Esophagus squamous epithelium (tissue), 5 donors: ENCODE measurements at places on chromosomes 11 and 22. TPM values are rescaled to one million over a fixed set of nuclear protein-coding genes. Genes with fewer than 3 reads are reported as not detected.
A peak's percentile ranks its signal among the peaks of the same experiment; 100 is the strongest.

Gene CASP5
- not detected for total RNA-seq

Gene CECR2
- total RNA-seq, result 0.15 TPM

Gene CTNND1
- 270 TPM for total RNA-seq

Gene MS4A15
- total RNA-seq, result not detected

Gene LRRC32
- 23.4 TPM for total RNA-seq

DNA sequence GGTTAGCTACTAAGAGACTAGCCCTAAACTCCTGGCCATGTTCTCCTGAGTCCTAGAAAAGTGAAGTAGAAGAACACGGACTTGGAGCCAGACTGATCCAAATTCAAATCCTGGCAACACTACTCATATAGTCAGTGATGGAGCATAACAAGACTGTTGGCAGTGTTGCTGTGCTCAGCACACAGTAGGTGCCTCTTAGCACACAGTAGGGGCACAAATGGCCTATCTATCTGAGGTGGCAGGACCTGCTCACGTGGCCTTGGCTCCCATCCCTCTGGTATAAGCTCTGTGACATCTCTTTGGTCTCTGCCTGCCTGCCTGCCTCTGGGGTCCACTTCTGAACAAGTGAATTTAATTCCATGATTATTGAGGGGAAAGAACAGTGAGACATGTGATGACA is 15.4 kb downstream of the TENM4 start:
- DNase-seq, result no peak
- peaks cover 16% of the 10 kb centered on the region for H3K4me1 ChIP-seq
- no peaks in the 10 kb centered on the region for H3K27me3 ChIP-seq
- no peaks in the 10 kb centered on the region for H3K36me3 ChIP-seq

GRCh38 chr22:46244771-46245170 is 5.3 kb downstream of the CDPF1 start:
- DNase-seq, result no peak
- H3K4me3 ChIP-seq, result no peak overlapping the region
- H3K36me3 ChIP-seq, result peaks cover 46% of the 10 kb centered on the region
- no peaks in the 10 kb centered on the region for H3K27me3 ChIP-seq

GRCh38 chr11:93567401-93567895 is 24.3 kb upstream of the SMCO4 start:
- peak overlapping the region; percentile 17 for H3K27ac ChIP-seq
- peaks cover 3% of the 10 kb centered on the region for H3K4me1 ChIP-seq
- H3K27me3 ChIP-seq, result no peaks in the 10 kb centered on the region
- no peaks in the 10 kb centered on the region for H3K36me3 ChIP-seq
- no peak overlapping the region for H3K4me3 ChIP-seq

DNA sequence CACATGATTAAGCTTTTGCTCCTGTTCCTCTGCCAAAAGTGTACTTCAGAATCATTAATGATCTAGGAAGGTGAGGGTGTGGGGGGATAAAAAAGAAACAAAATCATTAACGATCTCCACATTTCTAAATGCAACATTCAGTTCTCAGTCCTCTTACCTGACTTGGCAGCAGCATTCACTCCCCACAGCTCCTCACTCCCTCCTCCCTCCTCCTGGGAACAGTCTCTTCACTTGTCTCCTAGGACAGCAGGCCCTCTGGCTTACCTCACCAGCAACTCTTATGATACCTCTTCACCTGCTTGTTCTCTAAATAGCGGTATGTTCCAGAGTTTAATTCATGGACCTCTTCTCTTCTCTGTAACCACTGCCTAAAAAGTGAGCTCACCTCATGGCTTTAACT is 56.5 kb upstream of the APOA1 start:
- H3K27me3 ChIP-seq, result no peaks in the 10 kb centered on the region
- H3K27ac ChIP-seq, result no peak overlapping the region
- no peaks in the 10 kb centered on the region for H3K4me1 ChIP-seq
- no peaks in the 10 kb centered on the region for H3K36me3 ChIP-seq
- DNase-seq, result no peak
- H3K4me3 ChIP-seq, result no peak overlapping the region
